ENCODE measurements at places on chromosomes 3 and 15.

- DNase-seq, result no peak
Measured at GRCh38 chr15:98276018-98276417, 315.5 kb downstream of the ARRDC4 start.

GRCh38 chr3:72489901-72490300 is 358.3 kb downstream of the SHQ1 start:
- no peak for DNase-seq

DNA sequence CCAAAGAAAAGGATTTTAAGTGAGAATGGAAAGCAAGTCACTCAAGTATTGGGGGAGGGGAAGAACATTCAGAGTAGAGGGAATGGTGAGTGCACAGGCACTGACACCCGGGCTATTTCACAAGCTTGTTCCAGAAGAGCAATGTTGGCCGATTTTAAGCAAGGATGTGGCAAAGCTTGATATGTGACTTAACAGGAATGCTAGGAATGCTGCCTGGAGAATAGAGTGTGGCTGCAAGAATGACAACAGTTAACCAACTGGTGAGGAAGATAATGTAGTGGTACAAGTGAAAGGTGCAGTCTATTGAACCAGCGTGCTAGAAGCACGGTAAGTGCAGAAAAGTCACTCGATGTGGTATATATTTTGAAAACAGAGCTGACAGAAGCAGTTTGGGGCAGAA is 6.2 kb upstream of the CCDC80 start:
- DNase-seq, result no peak

DNA sequence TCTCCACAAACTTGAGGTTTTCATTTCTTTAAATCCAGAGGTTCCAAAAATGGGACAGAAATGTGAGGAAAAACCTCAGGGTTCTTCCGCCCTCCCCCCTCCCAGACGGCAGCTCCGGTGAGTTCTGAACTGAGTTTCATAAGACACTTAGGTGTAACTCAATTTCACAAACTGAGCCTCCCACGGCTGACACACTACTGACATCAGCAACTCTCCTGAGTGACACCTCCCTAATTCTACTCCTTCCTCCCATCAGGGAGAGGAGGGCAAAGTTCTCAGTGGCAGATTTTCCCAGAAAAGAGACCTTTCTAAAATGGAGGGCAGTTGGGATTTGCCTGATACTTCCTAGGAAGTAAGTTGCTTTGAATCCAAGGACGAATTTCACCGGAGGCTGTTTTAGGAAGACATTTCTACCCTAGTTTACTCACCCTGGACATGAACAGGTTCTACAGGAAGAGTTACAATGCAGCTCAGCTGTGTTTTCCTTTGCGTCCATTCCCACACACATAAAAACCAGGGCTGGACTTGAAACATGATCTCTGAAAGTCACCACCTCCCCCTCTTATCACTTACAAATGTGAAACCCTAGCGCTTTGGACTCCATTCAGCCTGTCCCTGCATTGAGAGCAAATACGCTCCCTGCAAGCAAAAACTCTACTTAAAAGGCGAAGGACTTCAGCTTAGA is 78.1 kb upstream of the LMOD3 start:
- DNase-seq, result no peak

DNA sequence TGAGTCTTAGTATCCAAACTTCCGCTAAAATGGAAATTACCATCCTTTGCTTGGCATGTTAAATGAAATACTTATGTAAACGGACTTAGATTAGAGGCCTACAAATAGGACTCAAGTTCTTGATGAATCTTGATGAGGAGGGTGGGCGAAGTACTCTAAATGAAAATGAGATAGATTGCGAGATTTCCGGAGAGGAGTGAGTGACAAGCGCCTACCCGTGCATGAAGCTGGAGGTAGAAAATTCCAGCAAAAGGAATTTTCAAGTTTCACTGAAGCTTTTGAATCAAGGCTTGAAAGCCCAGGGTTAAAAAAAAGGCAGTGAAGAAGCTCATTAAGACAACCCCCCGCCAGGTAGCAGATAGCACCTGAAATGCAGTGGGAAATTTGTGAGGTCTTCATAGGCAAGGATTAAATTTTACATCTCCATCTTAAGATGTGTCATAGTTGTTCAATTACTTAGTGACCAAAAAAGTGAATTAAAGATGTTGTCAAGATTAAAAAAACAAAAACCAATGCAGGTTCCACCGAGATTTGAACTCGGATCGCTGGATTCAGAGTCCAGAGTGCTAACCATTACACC is 655 bp upstream of the RAB11A start:
- DNase-seq, result no peak

- DNase-seq, result no peak
Measured at GRCh38 chr3:195249057-195249770, 21.7 kb downstream of the XXYLT1 start.
